ENCODE measurements at places on chromosomes 1 and 21. TPM values are rescaled to one million over a fixed set of nuclear protein-coding genes. Genes with fewer than 3 reads are reported as not detected.

GRCh38 chr1:151340870-151341754, 5.9 kb downstream of the RFX5 start:
- DNase-seq, result peak; percentile 51

DNA sequence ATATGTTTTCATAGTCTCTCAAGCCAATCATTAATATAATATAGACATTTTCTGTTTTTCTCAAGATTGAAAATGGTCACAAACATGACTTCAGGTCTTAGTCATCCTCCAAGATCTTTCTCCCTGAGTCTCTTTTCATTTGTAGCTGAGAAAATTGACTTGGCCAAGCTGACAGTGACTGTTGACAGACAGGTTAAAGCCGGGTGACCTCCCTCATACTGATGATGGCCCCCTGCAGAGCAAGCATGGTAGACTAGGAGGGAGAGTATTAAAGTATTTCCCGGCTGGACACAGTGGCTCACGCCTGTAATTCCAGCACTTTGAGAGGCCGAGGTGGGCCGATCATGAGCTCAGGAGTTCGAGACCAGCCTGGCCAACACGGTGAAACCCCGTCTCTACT, 6.8 kb upstream of the KIAA1614 start:
- no peak for DNase-seq

GRCh38 chr1:174965362-174966007, 34.3 kb upstream of the CACYBP start:
- DNase-seq, result peak; percentile 44

KRTAP19-3 gene
- total RNA-seq, result not detected

PCP4 gene
- not detected for total RNA-seq

DNA sequence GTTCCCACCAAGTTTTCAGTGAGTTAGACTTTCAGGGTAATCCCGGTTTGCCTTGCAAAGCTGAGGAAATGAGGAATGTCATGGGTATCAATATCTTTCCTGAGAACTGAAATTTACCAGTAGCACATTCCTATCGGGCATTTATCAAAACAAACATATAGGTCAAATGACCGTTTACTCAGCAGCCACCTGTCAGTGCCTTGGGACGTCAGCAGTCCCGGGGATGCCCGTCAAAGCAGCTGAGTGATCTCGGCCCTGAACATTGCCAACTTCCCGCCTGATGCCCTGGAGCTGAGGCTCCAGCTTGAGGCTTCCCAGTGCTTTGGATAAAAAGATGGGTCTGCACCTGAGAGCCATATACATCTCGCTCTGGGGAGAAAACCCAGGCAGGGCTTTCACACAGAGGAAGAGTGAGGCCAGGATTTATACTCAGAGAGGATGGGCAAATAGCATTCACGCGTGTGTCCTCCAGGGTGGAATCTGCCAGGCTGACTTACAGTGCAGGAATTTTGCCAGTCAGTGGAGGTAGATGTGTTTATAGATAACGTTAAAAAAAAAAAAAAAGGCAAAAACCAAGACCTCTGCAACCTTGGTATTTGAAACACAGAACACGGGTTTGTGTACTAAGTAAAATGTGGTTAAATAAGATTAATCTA, 435.7 kb upstream of the VAMP3 start:
- DNase-seq, result no peak

BRINP3 gene
- total RNA-seq, result not detected

DNA sequence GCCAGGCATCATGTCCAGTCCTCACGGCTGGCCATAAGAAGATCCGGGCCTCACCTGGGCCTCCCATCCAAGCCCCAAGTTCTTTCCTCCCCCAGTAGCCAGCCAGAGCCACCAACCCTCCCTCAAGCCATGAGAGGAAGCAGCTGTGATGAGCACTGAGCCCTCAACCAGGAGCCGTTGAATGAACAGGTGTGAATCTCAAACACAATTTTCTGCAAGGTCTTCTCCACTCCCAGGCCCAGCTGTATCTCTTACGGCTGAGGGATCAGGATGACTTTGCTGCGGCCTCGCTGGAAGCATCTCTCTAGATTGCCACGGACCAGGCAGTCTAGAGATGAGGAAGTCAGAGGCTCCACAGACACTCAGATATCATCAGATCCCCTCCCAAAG, 9.8 kb upstream of the CLDN14 start:
- DNase-seq, result no peak

MNDA gene
- total RNA-seq, result not detected

- DNase-seq, result no peak
Observed at GRCh38 chr1:219847215-219847855, 81.0 kb downstream of the SLC30A10 start.

GRCh38 chr1:54371038-54371941, 34.9 kb downstream of the SSBP3 start:
- DNase-seq, result no peak

- DNase-seq, result no peak
Observed at GRCh38 chr1:15825800-15826199, 18.4 kb upstream of the UQCRHL start.

DNA sequence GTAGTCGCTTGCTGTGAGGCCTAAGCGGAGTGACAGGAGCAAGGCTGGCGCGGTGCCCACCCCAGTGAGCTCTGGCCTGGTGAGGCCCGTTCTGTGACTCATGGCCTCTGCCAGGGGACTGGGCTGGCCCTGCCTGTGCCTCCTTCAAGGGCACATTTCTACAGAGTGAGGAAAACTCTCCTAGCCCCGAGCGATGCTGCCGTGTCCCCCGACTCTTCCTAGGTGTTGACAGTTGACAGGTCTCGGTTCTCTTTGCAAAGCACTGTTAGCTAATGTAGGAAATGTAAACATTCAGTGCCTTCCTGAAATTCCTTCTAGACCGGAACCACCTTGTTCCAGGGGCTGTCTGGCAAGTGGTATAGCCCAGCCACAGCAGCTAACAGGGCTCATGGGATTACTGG, 43.9 kb downstream of the ABCG1 start:
- no peak for DNase-seq

DNA sequence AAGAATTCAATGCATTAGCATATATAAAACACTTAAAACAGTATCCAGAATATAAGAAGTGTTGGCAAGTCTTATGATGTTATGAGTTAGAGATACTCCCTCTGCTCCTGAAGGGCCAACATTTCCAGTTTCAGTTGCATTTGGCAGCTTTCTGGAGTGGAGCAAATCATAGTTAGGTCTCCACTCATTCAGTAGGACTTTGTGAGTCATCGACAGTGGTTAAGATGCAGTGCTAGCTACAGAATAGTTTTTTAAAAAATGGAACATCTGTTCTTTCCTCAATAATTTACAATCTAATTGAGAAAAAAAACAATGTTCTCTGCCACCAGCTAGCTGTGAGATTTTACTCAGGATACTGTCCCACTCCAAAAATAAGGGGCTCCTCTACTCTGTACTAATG, 389.1 kb downstream of the HLX start:
- no peak for DNase-seq

ADPRS gene
- 29.9 TPM for total RNA-seq

CFHR3 gene
- total RNA-seq, result not detected

FMO5 gene
- 0.53 TPM for total RNA-seq

GRCh38 chr1:121586369-121587229, 401.8 kb downstream of the SRGAP2C start:
- DNase-seq, result peak; percentile 20

DDAH1 gene
- total RNA-seq, result not detected

DNA sequence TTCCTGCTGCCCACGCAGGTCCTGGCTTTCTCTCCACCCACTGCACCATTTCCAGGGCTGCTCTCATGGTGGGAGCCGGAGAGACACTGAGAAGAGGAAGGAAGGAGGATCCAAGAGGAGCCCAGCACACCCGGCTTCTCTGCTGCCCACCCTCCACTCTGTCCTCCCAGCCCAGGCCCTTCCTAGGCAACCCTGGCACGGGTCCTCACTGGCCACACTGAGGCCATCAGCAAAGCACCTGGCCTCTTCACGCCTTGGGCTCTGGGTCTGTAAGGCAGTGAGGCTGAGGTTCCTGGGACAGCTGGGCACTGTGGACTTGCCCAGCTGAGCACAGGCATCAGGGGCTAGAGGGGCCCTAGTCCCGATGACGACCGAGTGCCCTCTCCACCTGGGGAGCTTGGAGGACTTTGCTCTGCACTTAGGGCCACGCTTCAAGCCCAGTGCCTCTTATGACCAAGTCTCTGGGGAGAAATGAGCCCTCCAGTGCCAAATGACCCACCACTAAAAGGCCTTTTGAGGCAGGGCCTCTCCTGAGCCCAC, 43.1 kb downstream of the PDE9A start:
- no peak for DNase-seq

TDRD10 gene
- total RNA-seq, result not detected

DNA sequence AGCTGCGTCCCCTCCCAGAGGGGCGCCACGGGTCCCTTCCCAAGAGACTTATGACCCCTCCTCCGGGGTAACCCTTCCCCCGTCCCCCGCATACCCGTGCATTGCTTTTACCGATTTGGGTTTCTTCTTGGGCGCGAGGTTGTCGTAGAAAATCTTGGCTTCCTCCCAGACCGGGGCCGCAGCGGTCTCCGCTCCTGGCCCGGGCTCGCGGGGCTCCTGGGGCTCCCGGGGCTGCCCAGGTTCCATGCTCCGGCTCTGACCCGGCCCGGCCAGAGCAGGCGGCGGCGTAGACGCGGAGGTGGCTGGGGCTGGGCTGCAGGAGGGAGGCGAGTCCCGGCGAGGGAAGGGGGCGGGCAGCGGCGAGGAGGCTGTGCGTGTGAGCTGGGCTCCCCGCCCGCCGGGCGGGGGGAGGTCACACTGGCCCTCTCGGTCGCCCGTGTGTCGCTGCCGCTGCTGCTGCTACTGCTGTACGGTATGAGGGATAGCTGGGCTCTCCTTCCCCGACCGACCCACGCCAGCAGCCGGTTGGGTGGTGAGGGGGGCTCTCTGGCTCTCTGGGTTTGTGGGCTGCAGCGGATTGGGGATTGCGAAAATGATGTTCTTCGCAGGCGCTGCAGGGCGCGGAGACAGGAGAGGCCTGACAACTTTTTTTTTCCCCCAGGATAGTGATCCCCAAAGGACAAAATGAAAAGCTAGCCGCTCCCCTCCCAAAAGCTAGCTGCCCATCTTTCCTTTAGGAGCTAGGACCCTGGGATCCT, at the start of gene NT5C1A:
Gene NT5C1A, minus strand, starts transcription at position 315 of the 758 bp plus-strand sequence. Its CDS starts 69 bp downstream, at position 246.
- no peak for DNase-seq

DNA sequence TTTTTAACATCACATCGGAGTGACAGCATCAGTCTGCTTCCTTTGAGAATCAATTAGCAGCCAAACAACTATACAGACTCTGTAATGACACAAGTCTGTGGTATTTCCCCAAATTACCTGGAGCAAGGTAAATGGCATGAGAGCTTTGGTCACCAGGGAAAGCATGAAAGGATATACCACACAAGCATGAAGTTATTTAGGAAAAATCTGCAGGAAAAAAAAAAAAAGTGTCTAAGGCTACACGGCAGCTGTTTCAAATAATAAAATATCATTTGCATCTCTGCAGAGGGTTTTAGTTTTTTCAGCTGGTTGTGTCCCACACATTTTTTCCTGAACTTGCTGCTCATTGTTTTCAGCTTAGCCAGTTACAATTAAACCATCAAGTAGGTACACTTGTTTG, 234.7 kb downstream of the TTLL7 start:
- DNase-seq, result no peak

- no peak for DNase-seq
Observed at GRCh38 chr21:33373451-33373850, 29.8 kb upstream of the IFNGR2 start.

VSIG8 gene
- not detected for total RNA-seq
